ENCODE measurements at places on chromosomes 2 and 18. TPM values are rescaled to one million over a fixed set of nuclear protein-coding genes. Genes with fewer than 3 reads are reported as not detected.

The SANBR gene
- 10.2 TPM for polyA plus RNA-seq

DNA sequence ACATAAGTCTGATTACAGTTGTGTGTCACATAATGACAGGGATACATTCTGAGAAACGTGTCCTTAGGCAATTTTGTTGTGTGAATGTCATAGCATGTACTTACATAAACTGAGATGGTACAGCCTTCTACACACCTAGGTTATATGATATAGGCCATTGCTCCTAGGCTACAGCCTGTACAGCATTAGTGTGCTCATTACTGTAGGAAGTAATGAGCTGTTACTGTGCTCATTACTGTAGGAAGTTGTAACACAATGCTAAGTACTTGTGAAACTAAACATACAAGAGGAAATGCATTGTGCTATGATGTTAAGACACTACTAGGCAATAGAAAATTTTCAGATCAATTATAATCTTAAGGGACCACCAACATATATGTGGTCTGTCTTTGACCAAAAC lies 72.8 kb downstream of the UPP2 start:
- no peak for DNase-seq

The ASIC4 gene
- polyA plus RNA-seq = 0.74 TPM

The RNF144A gene
- 24.8 TPM for polyA plus RNA-seq

DNA sequence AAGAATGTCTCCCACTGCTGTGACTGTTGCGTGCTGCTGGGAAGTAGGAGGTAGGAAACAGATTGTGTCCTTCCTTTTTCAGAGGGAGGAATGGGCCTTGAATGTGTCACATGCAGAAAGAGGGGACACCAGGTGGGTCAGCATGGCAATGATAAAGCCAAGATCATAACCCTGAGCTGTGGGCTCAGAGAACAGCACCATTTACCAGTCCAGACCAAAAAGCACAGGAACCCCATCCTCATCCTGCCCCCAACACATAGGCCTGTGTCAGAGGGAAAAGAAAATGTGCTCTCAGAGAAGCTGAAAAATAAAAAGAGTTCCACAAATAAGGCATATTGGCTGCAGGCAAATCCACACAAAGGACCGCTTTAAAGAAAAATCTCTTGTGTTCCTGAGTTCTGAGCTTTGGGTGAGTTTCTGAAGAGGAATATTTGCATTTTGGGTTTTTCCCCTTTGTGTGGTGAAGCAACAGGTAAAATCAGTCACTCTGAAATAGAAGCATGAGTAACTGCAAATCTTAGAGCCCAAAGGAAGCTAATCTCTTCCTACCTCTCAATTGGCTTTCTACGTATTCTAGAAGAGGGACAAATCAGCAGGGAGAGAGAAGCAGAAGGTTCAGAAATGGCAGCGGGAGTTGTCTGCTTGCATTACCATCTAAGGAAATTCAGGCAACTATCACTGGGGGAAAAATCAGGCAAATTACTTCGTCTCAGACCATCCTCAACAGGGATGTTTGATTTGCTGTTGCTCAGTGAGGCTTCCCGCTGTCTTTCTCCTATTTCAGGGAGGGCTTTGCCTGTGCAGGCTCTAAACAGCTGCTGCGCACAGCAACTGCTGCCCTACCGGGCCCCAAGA lies 106.8 kb downstream of the BCL11A start:
- DNase-seq = no peak

GRCh38 chr2:227378371-227378782 lies 729 bp downstream of the TM4SF20 start:
- no peak for DNase-seq
